ENCODE measurements at places on chromosomes 7 and 10.

DNA sequence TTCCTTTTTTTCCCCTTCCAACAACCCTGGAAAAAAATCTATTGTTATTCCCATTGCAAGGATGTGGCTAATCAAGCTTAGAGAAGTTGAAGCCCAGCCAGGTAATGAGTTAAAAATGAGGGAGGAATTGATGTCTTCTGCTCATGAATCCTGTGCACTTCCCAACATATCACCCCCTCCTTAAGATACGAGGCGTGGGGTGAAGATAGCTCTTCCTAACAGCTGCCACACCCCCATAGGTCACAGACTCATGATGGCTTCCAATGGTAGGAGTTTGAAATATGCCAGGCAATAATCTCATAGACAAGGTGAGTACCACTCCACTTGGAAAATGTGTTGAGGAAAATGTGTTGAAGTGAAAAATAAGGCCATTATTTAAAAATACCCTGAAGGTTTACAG is 71.3 kb upstream of the HECW1 start:
- DNase-seq, result no peak

DNA sequence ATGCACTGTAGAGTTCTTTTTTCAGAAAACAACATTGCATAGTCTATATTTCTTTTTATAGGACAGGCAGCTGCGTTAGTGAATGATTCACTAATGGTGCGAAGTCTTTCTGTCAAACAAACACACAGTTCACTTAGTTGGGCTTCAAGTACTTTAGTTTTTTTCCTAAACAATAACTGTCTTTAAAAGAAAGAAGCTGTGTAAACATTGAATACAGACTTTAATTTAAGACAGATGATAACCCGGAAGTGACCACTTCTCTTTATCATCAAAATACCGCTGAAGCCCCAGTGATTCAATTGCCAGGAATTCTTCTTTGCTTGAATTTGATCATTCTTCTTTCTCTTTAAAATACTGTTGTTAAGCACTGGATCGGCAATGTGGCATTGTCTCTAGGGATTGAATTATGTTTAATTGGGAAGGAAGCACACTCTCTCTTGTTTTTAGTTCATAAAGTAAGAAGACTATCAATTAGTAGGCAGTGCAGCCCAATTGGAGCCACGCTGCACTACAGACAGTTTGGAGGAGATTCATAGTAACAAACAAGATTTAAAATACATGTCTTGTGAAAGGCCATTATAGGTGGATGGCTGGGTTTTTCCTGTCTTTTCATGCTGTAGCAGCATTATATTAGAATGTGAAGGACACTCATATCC is 30.4 kb downstream of the CNTNAP2 start:
- no peak for DNase-seq

GRCh38 chr7:33680682-33681081 is 224.7 kb upstream of the BMPER start:
- DNase-seq, result no peak

DNA sequence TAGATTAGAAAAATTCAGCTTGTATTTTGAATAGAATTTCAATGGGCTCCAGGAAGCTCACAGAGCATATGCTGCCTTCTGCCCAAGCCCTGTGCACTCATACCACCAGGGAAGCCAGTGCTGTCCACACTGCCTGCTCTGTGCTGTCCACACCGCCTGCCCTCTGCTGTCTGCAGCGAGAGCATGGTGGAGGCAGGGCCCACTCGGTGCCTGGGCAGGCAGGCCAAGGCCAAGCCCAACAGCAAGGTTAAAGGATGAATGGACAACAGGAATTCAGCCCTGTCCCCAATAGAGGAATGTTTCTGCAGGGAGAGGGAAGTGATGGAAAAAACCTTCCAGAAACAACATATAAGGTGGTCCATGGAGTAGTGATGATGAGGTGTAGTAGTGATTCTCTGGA is 146.8 kb downstream of the GFRA1 start:
- DNase-seq, result no peak

DNA sequence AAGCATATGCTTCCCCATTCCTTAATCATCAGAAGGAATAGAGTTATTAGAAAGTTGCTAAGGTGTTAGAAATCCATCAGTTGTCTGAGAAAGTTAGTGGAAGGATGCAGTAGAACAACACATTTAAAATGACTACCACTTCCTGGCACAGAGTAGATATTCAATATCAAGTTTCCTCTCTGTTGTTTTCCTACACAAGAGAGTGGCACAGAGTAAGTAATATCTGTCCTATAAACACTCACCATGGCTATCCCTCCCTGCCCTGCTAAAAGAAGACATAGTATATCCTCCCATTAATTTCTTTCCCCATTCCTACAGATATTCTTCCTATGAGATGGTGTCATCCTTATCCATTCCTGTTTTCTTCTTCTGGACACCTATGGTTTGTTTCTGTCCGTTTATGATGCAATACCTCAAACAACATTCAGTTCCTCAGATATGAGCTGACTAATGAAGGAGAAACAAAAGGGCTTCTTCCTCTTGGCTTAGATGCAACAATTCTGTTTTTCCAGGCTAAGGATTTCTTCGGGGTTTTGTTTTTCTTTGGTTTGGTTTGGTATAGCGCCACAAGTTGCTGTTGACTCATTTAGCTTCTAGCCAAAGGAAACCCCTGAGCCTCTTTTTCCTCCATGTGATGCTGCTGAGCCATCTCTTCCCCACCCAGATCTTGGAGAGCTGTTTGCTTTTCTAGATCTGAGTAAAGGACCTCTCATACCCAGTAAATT is 32.9 kb upstream of the BPGM start:
- no peak for DNase-seq

DNA sequence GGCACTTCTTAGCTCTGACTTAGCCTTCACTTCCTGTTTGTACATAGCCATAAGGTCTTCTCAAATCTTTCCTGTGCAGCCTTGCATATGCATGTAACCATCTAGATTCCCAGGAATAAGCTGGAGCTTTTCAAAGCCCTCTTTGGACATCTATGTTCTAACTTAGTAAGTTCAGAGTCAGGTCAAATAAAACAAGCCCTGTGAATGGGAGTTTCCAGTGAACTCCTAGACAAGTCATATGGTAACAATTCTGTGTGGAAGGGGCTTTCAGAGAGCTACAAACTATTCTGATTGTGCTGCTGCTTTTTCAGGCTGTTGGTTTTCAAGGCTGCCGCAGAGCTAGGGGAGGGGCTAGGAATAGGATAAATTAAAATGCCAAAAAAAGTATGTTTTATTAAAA is 208.4 kb upstream of the AKR1E2 start:
- no peak for DNase-seq

DNA sequence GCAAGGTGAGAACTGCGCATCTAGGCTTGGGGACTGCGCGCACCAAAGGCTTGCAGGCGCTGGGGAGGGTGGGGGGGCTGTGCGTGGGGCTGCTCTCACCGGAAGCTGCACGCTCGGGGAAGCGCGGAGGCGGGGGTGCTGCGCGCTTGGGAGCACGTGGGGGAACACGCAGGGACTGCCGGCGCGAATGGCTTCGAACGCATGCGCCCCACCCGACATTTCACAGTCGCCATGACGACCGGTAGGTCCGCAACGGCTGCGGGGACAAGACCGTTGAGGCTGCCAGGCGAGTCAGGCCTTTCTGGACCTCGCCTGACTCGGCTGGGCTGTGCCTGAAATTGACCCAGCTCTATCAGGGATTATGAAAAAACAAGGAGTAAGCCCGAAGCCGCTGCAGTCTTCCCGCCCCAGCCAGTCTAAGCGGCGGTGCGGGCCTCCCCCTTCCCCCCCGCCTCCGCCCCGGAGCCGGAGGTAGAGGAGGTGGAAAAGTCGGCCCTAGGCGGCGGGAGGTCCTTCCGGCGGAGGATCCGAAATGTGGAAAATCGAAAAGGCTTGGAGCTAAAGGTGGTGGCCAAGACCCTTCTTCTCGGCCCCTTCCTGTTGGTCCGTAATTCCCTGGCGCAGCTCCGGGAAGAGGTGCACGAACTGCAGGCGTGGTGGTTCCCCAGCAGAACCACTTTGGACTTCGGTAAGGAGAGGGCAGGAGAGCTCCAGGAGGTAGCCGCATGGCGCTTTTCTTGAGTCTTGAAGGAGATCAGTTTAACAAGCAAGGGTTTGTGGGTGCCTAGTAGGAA is 34.9 kb upstream of the STEAP1 start:
- DNase-seq, result no peak

- DNase-seq, result no peak
Measured at GRCh38 chr7:75537731-75538130, 45.6 kb downstream of the SPDYE5 start.

- DNase-seq, result peak; percentile 85
Measured at GRCh38 chr7:2863461-2864066, 19.5 kb upstream of the GNA12 start.

DNA sequence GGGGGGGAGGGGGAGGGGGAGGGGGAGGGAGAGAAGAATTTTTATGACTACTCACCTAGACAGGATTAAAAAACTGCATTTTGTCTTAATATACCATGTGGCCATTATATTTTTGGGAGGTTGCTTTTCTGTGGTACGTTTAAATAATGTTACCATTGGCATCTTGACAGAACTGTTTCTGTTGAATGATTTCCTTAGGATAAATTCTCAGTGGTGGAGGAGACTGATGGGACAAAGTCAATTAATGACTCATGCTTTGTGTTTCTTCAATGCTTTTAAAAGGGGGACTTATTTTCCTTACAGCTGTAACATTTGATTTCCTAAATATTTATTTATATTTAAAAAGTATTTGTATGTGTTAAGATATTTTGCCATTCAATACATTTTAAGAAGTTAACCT is 13.7 kb downstream of the AGR2 start:
- DNase-seq, result no peak

DNA sequence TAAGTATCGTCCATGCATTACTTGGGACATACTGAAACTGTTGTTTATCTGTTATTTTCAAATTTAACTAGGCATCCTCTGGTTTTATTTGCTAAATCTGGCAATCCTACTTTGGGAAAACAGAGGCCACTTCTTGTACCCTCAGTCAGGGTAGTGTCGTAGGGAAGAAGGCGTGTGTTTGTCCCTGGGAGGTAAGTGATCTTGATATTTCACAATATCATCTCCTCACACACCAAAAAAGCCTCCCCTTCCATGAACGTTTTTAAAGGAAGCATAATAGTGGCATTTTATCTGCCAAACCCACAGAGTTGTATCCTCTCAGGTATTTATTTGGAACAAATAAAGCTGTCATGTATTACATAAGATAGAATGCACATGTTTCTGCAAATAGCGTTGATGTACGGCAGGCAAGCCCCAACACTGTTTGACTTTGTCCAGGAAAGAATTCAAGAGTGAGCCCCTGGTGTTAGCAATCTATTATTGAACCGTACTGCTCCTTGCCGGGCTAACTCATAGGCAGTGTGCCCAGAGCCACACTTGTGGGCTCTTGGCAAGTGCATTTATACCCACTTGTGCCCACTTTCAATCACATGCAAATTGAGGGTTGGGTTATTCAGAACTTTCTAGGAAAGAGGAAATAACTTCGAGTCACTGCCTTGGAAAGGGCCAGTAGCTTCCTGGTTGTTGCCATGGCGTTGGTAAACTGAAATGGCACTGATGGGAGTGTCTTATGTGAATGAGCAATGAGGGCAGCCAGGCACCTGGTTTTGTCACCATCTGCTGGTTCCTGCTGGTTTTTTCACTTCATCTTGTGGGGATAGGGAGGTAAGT is 266.0 kb downstream of the USP6NL start:
- no peak for DNase-seq

GRCh38 chr10:30705101-30705624 is 75.6 kb upstream of the LYZL2 start:
- no peak for DNase-seq

DNA sequence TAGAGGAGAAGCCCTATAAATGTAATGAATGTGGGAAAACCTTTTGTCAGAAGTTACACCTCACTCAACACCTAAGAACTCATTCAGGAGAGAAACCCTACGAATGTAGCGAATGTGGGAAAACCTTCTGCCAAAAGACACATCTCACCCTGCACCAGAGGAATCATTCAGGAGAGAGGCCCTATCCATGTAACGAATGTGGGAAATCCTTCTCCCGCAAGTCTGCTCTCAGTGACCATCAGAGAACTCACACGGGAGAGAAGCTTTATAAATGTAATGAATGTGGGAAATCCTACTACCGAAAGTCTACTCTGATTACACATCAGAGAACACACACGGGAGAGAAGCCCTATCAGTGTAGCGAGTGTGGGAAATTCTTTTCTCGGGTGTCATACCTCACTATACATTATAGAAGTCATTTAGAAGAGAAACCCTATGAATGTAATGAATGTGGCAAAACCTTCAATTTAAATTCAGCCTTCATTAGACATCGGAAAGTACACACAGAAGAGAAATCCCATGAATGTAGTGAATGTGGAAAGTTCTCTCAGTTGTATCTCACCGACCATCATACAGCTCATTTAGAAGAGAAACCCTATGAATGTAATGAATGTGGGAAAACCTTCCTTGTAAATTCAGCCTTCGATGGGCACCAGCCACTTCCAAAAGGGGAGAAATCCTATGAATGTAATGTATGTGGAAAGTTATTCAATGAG is 18.9 kb downstream of the RBAK start:
- DNase-seq, result no peak

DNA sequence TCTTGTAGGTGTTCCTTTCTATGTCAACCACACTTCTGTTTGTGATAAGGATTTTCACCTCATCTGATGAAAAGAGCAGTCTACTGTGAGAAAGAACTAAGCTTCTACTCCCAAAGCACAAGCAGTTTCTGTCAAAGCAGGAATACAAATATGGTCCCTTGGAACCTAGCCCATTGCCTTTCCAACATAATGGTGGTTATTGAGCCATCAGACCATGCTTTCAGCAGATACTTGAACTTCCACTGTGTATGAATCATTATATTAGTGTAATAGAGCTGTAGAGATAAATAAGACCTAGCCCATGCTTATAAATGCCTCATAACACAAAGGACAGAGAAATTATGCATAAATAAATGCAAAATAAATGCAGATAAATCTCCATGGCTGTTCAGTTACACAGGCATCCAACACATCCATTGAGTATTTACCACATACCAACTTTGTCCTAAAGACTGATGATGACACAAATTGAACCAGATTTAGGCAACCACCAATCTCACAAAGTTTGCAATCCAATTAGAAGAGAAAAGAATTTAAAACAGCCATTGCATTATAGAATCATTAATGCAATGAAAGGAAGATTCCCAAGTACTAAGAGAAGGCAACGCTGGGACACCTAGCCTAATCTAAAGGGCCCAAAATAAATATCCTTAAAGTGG is 729.4 kb upstream of the C7orf33 start:
- DNase-seq, result no peak

- DNase-seq, result no peak
Measured at GRCh38 chr7:43700646-43701499, 28.4 kb downstream of the COA1 start.

GRCh38 chr10:51063659-51064535 is 10.4 kb upstream of the PRKG1 start:
- DNase-seq, result no peak

Data from GM13977 (cell line).